Activated CD8-positive, alpha-beta memory T cell treated with anti-CD3 and anti-CD28 coated beads, Interleukin-2, amount 10 ng/mL, durations not matched to agents 7 days and 5 days (primary cell): ENCODE measurements at places on chromosomes 5 and 9. TPM values are rescaled to one million over a fixed set of nuclear protein-coding genes. Genes with fewer than 3 reads are reported as not detected.

- H3K27ac ChIP-seq: no peak overlapping the region
- H3K36me3 ChIP-seq: no peaks in the 10 kb centered on the region
- H3K4me1 ChIP-seq: peaks cover 17% of the 10 kb centered on the region
- no peaks in the 10 kb centered on the region for H3K27me3 ChIP-seq
- no peak for DNase-seq
Observed at GRCh38 chr5:132298298-132299212, 4.4 kb downstream of the SLC22A4 start.

DNA sequence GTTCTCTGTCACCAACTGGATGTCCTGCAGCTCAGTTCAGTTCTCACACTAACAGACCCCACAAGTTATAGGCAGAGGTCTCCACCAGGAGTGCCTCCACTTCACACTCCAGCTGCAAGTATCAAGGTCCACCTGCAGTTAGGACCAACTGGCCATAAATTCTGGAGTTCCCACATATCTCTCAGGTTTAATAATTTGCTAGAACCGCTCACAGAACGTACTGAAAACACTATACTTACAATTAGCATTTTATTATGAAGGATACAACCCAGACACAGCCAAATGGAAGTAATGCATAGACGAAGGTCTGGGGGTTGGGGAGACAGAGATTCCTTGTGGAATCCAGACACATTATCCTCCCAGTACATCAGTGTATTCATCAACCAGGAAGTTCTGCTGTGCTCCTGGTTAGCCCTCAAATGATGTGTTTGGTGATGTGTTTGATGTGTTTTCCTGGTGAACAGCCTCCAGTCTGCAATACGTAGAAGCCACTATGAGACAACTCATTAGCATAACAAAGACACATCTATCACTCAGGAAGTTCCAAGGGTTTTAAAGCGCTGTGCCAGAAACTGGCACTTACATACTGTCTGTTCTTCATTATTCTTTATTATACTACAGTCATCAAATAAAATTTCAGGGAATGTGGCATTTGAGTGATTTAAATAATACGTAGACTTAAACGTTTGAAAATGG, 25.4 kb downstream of the OGN start:
- no peaks in the 10 kb centered on the region for H3K27me3 ChIP-seq
- no peak overlapping the region for H3K4me3 ChIP-seq
- DNase-seq: no peak
- peaks cover 14% of the 10 kb centered on the region for H3K4me1 ChIP-seq

The RABEPK gene
- 16.9 TPM for total RNA-seq

DNA sequence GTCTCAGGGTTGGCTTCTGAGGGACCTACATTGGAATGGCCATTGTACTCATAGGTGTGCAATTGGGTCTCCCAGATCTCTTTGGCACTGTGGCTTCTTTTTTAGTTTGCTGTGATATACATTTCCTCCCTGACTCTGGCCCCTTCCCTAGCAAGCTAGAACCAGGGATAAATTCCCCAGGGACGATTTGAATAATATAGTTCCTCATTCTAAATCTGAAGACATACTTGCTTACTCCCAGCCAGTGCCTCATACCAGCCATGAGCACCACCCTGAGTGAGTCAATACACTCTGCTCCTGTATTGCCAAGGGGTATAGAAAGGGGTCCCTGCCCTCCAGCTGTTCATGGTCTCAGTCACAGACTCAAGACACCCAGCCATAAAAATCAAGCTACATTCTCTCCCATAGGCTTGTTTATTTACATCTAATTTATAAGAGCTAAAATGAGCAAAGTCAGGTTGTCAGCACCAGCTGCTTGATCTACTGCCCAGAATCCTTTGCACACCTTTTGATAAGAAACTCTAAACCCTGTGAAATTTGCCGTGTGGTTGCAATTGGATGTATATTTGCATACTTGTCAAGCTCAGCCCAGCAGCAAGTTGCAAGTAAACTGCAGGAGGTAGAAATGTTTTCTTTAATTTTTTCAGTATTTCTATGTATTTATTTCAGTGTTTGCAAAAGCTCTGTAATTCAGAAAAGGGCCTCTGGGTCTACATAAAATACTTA, 219.9 kb upstream of the IRX1 start:
- no peak overlapping the region for H3K4me3 ChIP-seq
- H3K27ac ChIP-seq: no peak overlapping the region
- H3K4me1 ChIP-seq: no peaks in the 10 kb centered on the region
- H3K27me3 ChIP-seq: no peaks in the 10 kb centered on the region
- DNase-seq: no peak

GRCh38 chr9:101201630-101202029, 173.1 kb downstream of the PLPPR1 start:
- DNase-seq: no peak
- H3K4me1 ChIP-seq: no peaks in the 10 kb centered on the region
- no peaks in the 10 kb centered on the region for H3K36me3 ChIP-seq

GRCh38 chr5:142472306-142472951, 147.6 kb upstream of the SPRY4 start:
- no peaks in the 10 kb centered on the region for H3K36me3 ChIP-seq
- peak overlapping the region; percentile 64 for H3K27ac ChIP-seq
- H3K4me1 ChIP-seq: peaks cover 10% of the 10 kb centered on the region
- H3K27me3 ChIP-seq: no peaks in the 10 kb centered on the region
- H3K4me3 ChIP-seq: no peak overlapping the region

GRCh38 chr5:95850391-95850894, 27.9 kb upstream of the GLRX start:
- no peaks in the 10 kb centered on the region for H3K36me3 ChIP-seq
- H3K27me3 ChIP-seq: peaks cover 14% of the 10 kb centered on the region
- H3K4me1 ChIP-seq: peaks cover 17% of the 10 kb centered on the region
- DNase-seq: peak; percentile 36

GRCh38 chr5:81763294-81763928, 12.5 kb upstream of the SSBP2 start:
- no peaks in the 10 kb centered on the region for H3K36me3 ChIP-seq
- peaks cover 11% of the 10 kb centered on the region for H3K4me1 ChIP-seq
- no peak for DNase-seq
- no peak overlapping the region for H3K27ac ChIP-seq

DNA sequence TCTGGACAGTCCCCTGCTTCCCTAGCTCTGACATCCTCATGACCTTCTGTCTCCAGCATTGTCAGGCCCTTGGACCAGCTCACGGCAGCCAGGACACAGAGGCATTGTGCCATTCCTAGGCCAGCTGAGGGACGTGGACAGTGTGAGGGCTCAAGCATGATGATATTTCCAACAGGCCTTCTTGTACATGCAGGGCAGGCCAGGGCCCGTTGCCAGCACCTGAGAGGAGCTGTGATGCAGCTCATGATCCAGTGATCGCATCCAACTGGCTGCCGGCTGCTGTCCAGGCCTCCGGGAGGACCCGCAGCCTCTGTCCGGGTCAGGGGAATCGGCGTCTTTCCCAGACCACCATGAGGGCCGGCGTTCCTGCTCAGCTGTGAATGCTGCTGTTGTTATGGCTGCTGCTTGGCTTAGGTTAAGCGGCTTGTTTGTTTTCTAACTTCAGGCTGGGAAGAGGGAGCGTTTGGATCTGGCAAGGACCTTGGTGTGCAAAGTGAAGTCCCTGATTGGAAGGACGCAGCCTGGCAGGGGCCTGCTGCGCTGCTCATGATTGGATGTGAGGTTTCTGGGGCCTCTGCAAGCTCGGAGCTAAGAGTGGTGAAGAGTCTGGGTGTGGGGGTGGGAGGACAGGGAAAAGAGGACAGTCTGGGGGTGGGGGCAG, 53.8 kb downstream of the PDZD2 start:
- no peak for DNase-seq
- no peaks in the 10 kb centered on the region for H3K36me3 ChIP-seq
- no peaks in the 10 kb centered on the region for H3K4me1 ChIP-seq
- no peak overlapping the region for H3K4me3 ChIP-seq

GRCh38 chr9:69334317-69334716, 9.3 kb downstream of the ENTREP1 start:
- H3K27me3 ChIP-seq: peaks cover 8% of the 10 kb centered on the region
- no peaks in the 10 kb centered on the region for H3K4me1 ChIP-seq
- no peak for DNase-seq

- H3K27me3 ChIP-seq: peaks cover 26% of the 10 kb centered on the region
- no peak overlapping the region for H3K4me3 ChIP-seq
- H3K27ac ChIP-seq: no peak overlapping the region
- no peaks in the 10 kb centered on the region for H3K36me3 ChIP-seq
Observed at GRCh38 chr5:175470781-175471180, 7.6 kb upstream of the SFXN1 start.

DNA sequence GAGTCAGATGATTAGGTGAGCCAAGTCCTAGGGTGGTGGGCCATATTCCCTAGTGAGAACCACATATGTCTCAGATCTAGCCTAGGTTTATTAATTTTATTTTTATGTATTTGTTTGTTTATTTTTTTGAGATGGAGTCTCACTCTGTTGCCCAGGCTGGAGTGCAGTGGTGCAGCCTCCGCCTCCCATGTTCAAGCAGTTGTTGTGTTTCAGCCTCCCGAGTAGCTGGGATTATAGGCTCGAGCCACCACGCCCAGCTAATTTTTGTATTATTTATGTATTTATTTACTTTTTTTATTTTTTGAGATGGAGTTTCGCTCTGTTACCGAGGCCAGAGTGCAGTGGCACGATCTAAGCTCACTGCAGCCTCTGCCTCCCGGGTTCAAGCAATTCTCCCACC, 36.0 kb downstream of the NUP188 start:
- H3K4me3 ChIP-seq: no peak overlapping the region
- no peak for DNase-seq
- H3K4me1 ChIP-seq: no peaks in the 10 kb centered on the region
- H3K36me3 ChIP-seq: peaks cover 66% of the 10 kb centered on the region
- H3K27ac ChIP-seq: no peak overlapping the region

DNA sequence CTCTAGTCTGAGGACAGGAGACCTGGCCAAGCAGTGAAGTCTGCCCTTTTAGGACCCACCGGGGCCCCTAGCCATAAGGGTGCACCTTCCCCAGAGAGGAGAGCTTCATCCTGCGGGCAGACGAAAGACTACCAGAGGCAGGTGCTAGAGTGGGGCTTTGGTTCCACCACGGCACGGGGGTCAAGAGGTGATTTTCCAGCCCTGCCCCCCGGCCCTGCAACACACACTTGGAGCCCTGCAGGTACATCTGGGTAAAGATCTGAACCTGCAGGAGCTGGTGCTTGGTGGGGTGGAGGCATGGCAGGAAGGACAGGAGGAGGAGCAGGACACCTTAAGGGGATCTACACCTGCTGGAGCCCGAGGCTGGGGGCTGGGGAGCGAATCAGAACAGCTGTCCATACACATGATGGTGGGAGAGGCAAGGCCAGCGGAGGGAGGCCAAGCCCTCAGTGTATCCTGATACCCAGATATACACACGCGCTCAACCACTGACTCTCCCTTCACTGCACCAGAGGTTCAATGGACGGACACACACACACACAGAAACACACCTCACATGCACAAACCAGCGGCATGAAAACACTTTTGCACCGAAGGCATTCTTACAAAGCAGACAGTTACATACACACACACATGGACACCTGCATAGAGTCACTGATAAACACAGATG, 98.4 kb upstream of the MVB12B start:
- no peak overlapping the region for H3K4me3 ChIP-seq
- peaks cover 38% of the 10 kb centered on the region for H3K27me3 ChIP-seq
- DNase-seq: no peak

DNA sequence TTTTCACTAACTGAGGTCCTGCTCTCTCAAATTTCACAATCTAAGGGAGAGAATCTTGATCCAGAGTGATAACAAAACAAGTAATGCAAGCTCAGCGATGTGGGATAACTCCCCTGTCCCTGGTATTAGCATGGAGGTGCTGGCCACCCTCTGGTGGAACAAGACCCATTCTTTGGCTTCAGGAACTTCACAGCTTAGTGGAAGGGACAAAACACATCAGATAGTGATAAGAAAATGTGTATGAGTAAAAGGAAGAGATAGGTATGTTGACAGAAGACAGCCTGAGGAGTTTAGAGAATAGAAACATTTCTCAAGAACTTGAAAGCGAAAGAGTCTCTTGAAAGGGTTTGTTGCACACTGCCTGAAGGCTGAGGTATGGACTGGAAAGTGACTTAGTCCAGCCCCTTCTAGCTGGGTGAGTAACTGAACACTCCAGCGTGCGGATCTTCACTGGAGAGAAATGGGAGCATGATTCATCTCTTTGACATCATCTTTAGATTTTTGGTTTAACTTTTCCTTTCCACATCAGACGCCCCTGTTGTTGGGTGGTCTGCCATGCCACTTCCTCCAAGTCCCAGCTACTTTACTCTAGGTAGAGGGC, 25.4 kb upstream of the ZSWIM6 start:
- H3K27me3 ChIP-seq: peaks cover 9% of the 10 kb centered on the region
- H3K27ac ChIP-seq: peak overlapping the region; percentile 70
- H3K36me3 ChIP-seq: peaks cover 1% of the 10 kb centered on the region
- H3K4me1 ChIP-seq: peaks cover 17% of the 10 kb centered on the region

- H3K4me3 ChIP-seq: no peak overlapping the region
- H3K27me3 ChIP-seq: no peaks in the 10 kb centered on the region
- H3K4me1 ChIP-seq: peaks cover 39% of the 10 kb centered on the region
- no peak overlapping the region for H3K27ac ChIP-seq
- DNase-seq: no peak
Observed at GRCh38 chr9:79575547-79575946, 3.8 kb downstream of the TLE4 start.

- peaks cover 9% of the 10 kb centered on the region for H3K4me1 ChIP-seq
- H3K4me3 ChIP-seq: no peak overlapping the region
- H3K27me3 ChIP-seq: no peaks in the 10 kb centered on the region
Observed at GRCh38 chr5:100676817-100677631, 141.8 kb downstream of the FAM174A start.

- no peak for DNase-seq
- no peak overlapping the region for H3K27ac ChIP-seq
- peaks cover 9% of the 10 kb centered on the region for H3K27me3 ChIP-seq
- H3K36me3 ChIP-seq: no peaks in the 10 kb centered on the region
- H3K4me1 ChIP-seq: no peaks in the 10 kb centered on the region
- H3K4me3 ChIP-seq: no peak overlapping the region
Observed at GRCh38 chr9:38183994-38184568, 115.1 kb upstream of the SHB start.

- no peak for DNase-seq
- H3K27me3 ChIP-seq: peaks cover 11% of the 10 kb centered on the region
- no peaks in the 10 kb centered on the region for H3K36me3 ChIP-seq
- peaks cover 4% of the 10 kb centered on the region for H3K4me1 ChIP-seq
- no peak overlapping the region for H3K4me3 ChIP-seq
- H3K27ac ChIP-seq: no peak overlapping the region
Observed at GRCh38 chr9:36566813-36567221, 5.9 kb upstream of the MELK start.

The IL31RA gene
- total RNA-seq: not detected

DNA sequence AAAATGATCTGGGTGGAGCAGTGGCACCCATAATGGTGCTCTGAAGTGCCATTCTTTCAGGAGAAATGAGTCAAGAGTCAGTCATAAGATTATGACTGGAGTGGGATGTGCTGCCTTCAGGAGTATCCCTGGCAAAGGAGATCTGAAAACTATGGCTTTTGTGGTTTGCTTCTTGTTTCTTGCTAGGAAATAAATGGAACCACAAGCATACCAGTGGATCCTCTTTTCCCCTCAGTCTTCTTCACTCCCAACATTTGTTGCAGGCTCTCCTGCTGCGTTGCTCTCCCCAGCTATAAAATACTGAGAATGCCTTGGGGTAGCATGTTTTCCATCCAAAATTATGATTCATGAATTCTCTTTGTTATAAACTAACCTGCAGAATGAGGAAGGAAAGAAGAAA, 199.1 kb downstream of the NNT start:
- H3K27me3 ChIP-seq: no peaks in the 10 kb centered on the region
- no peaks in the 10 kb centered on the region for H3K4me1 ChIP-seq
- no peak for DNase-seq
- H3K4me3 ChIP-seq: no peak overlapping the region
- no peak overlapping the region for H3K27ac ChIP-seq

- no peaks in the 10 kb centered on the region for H3K4me1 ChIP-seq
- H3K27ac ChIP-seq: no peak overlapping the region
- DNase-seq: no peak
- H3K4me3 ChIP-seq: no peak overlapping the region
- no peaks in the 10 kb centered on the region for H3K27me3 ChIP-seq
Observed at GRCh38 chr9:87518702-87519335, 21.2 kb downstream of the DAPK1 start.

The TERT gene
- 1.5 TPM for total RNA-seq

The NUTM2F gene
- total RNA-seq: not detected
